ENCODE measurements at places on chromosomes 4 and X. TPM values are rescaled to one million over a fixed set of nuclear protein-coding genes. Genes with fewer than 3 reads are reported as not detected.

PPA2 gene
- 56.4 TPM for total RNA-seq

EGF gene
- total RNA-seq = not detected

TAF7L gene
- total RNA-seq = 0.09 TPM

GLOD5 gene
- not detected for total RNA-seq

FAM9A gene
- not detected for total RNA-seq

CRMP1 gene
- under 0.01 TPM for total RNA-seq

SULT1B1 gene
- 55.9 TPM for total RNA-seq

ARHGAP24 gene
- 80.2 TPM for total RNA-seq

SMIM43 gene
- 0.27 TPM for total RNA-seq

PAGE5 gene
- total RNA-seq = not detected

ODAM gene
- not detected for total RNA-seq

TIMM17B gene
- total RNA-seq = 16.2 TPM

UNC5C gene
- total RNA-seq = under 0.01 TPM

GNRHR gene
- total RNA-seq = not detected

FGF16 gene
- total RNA-seq = 0.99 TPM

QDPR gene
- 27.0 TPM for total RNA-seq

CLDN22 gene
- not detected for total RNA-seq

MBNL3 gene
- 0.99 TPM for total RNA-seq

POLR2B gene
- total RNA-seq = 137 TPM

ATP10D gene
- total RNA-seq = 24.1 TPM

CCDC120 gene
- total RNA-seq = 0.45 TPM

KIAA1210 gene
- total RNA-seq = not detected

STAP1 gene
- not detected for total RNA-seq

FHIP1A gene
- total RNA-seq = under 0.01 TPM

PDLIM3 gene
- 17.1 TPM for total RNA-seq

TMEM255A gene
- total RNA-seq = under 0.01 TPM

MAP7D2 gene
- 0.36 TPM for total RNA-seq

KIT gene
- total RNA-seq = 13.9 TPM

DGKK gene
- not detected for total RNA-seq
